Hypothalamus (tissue), 51 donors: ENCODE measurements at places on chromosomes 2 and 18.

DNA sequence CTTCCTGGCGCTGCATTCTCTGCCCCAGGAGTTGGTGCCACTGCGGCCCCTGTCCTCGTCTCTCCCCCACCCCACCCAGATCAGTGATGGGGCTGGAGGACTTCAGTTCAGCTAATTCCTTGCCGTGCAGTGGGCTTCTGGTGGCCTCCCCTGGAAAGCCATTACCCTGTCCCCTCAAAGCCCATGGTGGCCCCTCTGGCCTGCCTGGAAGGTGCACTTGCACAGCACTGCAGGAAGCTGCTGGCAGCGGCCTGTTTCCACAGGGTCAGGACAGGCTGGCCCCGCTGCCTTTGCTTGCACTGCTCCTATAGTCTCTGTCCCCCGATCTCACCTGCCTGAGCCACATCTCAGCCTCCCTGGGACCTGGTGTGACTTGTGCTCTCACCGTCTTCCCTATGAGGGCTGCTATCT is 105.1 kb downstream of the USP40 start:
- no peak for DNase-seq

- no peak for DNase-seq
Measured at GRCh38 chr2:149040451-149040850, 2.0 kb downstream of the LYPD6B start.

DNA sequence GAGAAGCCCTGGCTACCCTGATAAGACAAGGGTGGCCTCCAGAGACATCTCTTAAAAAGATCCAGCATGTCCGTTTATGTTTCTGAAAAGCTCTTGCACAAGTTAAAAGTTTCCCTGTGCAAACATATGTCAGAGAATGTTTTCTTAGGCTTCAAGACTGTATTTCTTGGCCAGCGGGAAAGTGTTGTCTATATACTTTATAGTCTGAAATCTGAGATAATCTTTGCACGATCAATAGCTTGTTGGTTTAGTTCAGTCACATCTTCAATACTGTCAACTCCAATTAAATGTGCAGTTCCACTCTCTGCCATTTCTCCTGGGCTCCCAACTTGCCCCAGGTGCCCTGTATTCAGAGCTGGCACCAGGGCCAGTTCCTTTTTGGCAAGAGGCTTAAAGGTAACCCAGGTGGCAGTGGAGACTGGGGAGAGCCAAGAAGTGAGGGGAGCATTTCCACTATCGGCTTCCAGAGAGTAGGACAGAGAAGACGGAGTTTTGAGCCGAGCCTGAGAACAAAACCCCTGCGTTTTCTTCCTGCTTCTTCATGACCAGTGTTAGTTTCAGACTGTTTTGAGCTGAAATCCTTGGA is 64.4 kb downstream of the ACOXL start:
- DNase-seq, result no peak

GRCh38 chr2:18309188-18309587 is 251.3 kb downstream of the RDH14 start:
- no peak for DNase-seq

DNA sequence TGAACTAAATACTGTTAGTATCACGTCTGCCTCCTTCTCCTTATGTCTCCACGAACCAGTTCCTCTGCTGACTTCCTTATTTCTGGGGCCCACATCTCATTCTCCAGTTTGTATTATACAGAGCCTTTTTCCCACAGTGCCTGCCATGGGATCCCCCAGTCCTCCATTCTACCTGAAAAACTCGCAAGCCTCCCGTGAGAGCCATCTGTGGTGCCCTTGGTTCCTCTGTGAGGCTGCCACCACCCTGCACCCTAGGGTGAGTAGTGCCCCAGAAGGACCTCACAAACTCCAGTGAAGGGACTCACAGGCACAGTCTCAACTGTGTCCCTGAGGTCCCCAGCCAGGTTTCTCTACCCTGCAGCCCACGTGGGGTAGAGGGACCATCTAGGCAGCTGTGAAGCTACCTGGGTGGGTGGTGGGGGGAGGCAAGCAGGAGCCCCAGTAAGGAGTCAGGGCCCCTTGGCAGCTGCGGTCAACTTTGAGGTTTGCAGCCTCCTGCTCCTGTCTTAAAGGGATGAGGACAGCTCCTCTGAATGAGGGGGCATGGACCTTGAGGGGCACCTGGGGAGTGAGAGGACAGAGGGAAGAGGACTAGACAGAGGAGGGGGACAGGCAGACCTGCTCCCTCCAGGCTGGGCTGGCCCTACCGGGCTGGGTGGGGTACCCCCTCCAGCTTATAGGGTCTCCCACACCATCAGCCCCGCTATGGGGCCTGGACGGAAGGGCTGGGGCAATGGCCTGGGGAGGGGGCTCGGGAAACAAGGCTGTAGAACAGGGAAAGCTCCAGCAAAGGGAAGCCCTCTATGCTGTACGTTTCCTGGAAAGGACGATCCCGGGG is 1.0 kb downstream of the PSTPIP2 start:
- no peak for DNase-seq

- no peak for DNase-seq
Measured at GRCh38 chr2:162925595-162925994, 87.0 kb upstream of the KCNH7 start.
